ENCODE measurements at places on chromosomes 2 and 18.

DNA sequence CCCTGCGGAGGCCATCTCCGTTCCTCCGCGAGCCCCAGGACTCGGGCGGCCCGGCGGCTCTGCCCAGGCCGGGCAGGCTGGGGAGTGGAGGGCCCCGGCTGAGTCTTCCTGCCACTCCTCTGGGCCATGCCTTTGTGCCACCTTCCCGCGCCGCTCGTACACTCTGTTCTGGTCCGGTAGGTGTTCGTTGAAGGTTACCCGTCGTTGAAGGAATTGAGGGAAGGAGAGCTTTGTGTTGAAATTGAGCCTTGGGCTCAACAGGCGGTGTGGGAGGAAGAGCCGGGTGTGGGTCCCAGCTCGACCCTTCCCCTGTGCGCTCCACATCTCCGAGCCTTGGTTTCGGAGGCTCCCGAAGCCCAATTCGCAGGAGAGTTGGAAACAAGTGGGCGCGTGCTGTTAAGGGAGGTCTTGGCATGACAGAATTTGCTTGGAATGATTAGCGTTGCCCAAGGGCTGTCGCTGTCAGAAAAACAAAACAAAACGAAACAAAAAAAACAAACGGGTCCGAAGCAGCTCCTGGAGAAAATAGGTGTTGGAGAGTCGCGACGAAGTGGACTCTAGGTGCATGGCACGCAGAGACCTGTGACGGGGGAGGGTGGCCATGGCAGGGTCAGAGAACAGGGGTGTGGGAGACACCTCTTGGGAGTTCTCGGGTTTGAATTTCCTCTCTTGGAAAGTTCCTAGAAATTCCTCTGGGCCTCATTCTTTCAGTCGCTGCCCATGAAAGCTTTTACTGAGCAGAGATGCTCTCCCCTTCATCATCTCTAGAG is 1.2 kb upstream of the MZT2A start:
- H3K36me3 ChIP-seq: peaks cover 9% of the 10 kb centered on the region
- H3K27ac ChIP-seq: peak overlapping the region; percentile 40
- peak overlapping the region; percentile 96 for H3K4me3 ChIP-seq

DNA sequence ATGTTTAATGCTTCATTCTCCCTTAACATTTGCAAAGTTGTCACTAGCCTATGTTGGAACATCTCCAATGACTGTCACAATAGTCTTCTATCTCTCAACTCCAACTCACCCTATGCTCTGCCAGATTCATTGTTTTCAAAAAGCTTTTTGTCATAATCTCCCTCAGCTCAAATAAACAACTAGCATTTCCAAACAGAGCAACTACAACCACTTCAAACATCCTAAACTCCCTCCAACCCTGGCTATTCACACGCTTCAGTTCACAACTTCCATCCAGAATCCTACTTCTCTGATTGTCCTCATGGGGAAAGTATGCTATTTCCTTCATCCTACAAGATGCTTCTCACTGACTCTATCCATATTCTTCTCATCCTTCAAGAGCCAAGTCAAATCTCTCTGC is 139.2 kb upstream of the VRK2 start:
- no peaks in the 10 kb centered on the region for H3K27me3 ChIP-seq
- H3K27ac ChIP-seq: no peak overlapping the region
- H3K4me3 ChIP-seq: no peak overlapping the region
- no peaks in the 10 kb centered on the region for H3K4me1 ChIP-seq

DNA sequence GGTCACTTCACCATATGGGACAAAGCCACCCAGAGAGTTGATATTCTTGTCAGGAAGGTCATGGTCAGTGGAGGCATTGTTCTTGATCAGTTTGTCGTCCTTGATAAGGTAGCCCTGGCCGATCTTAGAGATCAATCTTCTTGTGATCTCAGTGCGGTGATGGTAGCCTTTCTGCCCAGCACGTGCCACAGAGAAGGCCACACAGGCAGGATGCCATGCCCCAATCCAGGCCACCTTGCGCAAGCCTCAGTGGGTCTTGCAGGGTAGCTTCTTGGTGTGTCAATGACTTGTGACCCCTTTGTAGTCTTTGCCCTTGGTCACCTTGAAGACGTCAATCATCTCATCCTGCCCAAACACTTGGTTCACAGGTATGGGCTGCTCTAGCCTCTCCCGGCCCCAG is 143.9 kb upstream of the ASB18 start:
- no peak for DNase-seq
- H3K4me1 ChIP-seq: no peaks in the 10 kb centered on the region
- H3K27me3 ChIP-seq: no peaks in the 10 kb centered on the region
- no peaks in the 10 kb centered on the region for H3K36me3 ChIP-seq

DNA sequence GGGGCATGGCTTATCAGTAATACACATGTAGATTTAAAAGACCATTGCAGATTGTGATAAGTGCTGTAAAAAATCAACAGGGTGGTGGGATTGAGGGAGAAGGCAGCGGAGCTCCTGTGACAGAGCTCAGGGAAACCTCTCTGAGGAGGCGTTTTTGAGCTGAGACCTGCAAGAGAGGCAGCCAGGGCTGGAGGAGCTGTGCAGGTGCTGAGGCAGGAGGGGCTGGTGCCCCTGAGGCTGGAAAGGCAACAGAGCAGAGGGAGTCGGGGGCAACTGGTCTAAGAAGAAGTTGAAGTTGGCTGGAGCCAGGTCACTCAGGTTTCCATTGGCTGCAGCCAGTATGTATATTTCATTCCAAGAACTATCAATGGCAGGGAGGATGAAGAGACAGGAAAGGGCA is 47.6 kb downstream of the KLHL29 start:
- H3K4me3 ChIP-seq: no peak overlapping the region
- peaks cover 5% of the 10 kb centered on the region for H3K4me1 ChIP-seq
- no peaks in the 10 kb centered on the region for H3K27me3 ChIP-seq
- H3K36me3 ChIP-seq: no peaks in the 10 kb centered on the region

Measured in endodermal cell (in vitro differentiated cells).